ENCODE measurements at places on chromosomes 7 and 10.

GRCh38 chr7:148962823-148963582 is 65.3 kb downstream of the PDIA4 start:
- peak; percentile 76 for DNase-seq

- no peak for DNase-seq
Measured at GRCh38 chr10:99296605-99297004, 32.6 kb upstream of the CNNM1 start.

- DNase-seq: no peak
Measured at GRCh38 chr10:21080261-21080660, 183.2 kb upstream of the NEBL start.

- no peak for DNase-seq
Measured at GRCh38 chr7:70616821-70617220, 515.1 kb upstream of the GALNT17 start.

GRCh38 chr7:107463139-107464078 is 6.4 kb upstream of the GPR22 start:
- DNase-seq: peak; percentile 22

DNA sequence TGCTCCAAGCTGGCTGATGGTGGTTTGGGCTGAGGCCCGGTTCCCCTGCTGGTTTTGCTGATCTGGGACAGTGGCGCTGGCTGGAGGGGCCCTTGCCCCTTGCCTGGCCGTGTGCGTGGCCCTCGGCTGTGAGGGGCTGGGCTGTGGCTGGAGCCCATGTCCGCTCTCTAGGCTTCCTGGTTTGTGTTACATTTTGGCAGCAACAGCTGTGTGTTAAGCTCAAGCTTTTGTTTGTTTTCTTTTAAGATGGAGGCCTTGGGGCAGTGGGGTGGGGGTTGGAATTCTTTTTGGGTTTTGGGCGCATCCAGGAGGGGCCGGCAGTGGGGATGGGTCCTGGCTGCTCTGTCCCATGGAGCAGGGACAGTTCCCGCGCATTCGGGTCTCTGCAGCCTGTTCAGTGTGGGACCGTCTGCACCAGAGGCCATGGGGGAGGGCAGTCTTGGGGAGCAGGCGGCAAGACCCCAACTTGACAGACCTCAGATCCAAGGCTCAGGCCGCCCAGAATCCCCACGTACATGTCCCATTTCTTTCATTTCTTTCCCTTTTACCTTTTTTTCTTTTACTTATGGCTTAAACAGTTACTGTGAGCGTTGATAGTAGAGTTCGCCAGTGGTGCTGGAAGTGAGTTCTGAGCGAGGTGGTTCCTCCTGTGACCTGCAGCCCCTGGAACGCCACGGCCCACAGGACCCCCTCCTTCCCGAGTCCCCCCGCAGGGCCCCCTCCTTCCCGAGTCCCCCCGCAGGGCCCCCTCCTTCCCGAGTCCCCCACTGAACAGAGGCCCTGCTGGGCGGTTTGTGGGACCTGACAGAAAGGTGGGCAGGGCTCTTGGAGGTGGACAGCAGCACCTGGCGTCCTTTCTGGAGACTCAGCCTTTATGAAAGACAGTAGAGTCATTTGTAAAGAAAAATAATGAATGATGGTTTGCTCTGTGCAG is 75.3 kb downstream of the INPP5A start:
- no peak for DNase-seq

GRCh38 chr10:72000073-72001032 is 36.2 kb downstream of the CHST3 start:
- no peak for DNase-seq

GRCh38 chr10:90417476-90418210 is 440.2 kb downstream of the HTR7 start:
- no peak for DNase-seq

- no peak for DNase-seq
Measured at GRCh38 chr10:122232769-122233168, 38.3 kb upstream of the BTBD16 start.

DNA sequence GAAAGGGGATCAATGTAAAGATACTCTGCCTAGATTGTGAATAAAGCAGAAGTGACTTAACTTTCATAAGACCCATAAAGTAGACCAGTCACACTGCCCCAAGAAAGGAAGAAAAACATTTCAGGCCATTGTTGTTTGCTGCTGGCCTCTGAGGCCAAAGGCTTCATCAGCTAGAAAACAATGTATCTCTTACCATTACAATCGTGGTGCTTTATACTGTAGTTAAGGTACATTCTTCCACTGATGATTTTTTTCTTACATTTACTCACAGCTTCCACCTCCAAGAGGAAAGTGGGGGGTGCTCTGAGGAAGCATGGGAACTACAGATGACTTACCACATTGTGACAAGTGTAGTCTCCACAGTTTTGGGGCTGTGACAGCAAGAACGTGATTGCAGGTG is 68.6 kb downstream of the NRG3 start:
- no peak for DNase-seq

DNA sequence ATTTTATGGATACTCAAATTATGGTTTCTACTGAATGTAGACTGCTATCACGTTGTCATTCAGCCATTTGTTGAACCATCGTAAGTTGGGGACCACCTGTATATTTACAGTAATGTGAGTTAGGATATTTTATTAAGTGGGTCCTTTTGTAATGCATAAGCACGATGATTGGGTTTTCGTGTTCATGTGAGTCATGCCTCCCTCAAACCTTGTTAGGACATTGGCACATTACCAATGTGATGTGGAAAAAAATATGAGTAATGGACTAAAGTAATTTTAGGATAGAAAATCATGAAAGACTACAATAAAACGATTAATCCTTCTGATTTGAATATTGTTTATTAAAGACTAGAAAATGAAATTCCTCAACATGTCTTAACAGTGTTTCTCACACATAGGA is 8.7 kb downstream of the SMC3 start:
- DNase-seq: no peak

DNA sequence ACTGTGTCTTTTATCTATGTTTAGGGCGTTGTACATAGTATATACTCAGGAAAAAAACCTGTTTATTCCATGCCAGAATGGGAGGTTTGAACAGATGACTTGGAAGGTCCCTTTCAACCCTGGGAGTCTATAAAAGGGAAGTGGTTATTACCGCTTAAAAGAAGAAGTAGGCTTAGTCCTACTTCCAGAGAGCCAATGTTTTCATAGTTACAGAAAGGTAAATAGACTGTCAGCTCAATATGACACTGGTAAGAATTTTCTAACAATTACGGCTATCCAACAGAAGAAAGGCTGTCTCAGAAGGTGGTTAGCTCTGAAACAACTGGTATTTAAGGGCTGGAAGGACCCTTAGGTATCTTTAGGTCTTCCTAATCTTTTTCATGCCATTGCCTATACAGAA is 1.1 kb upstream of the TFAM start:
- no peak for DNase-seq

- DNase-seq: no peak
Measured at GRCh38 chr7:29285861-29286260, 91.3 kb downstream of the CHN2 start.

DNA sequence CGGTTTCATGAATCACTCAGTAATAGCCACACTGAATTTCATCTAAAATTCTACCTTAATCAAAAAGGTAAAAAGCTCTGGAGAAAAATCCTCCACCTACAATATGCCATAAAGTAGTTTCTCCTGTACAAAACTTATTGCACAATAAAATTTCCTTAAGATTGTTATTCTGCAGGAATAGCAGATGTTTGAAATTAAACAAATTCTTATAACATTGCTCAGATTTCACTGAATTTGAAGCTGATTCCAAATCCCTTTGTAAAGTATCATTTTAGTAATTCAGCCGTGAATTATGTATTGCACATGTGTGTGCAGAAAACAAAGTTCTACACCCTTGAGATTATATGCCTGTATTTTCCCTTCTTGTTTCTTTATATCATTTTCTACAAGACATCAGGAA is 123.8 kb downstream of the AMPH start:
- no peak for DNase-seq

DNA sequence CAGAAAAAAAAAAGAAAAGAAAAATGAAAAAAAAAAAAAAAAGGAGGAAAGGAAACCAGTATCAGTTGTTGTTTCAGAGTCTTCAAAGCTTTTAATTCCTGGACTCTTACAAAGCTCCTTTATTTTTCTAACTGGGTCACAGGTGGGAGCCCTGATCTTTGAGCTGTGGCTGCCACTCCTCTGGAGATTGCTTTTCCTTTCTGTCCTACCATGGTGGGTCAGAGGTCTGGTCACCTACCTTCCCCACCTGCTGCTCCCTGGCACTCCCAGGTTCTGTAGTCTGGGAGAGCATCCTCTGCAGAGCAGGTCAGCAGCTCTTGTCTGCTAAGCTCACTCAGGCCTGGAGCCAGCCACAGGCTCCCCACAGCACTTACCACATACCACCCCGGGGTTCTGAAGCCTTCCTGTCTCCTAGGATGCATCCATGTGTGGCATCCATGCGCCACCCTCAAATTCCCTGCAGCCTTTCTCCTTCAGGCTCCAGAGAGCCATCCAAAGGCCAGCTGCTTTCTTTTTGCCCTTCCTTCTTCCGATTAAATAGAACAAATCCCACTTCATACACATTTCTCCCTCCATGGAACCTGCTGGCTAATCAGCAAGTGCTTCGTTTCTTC is 73.2 kb upstream of the TPK1 start:
- no peak for DNase-seq

- no peak for DNase-seq
Measured at GRCh38 chr10:93816123-93816747, 58.5 kb downstream of the LGI1 start.

- no peak for DNase-seq
Measured at GRCh38 chr7:33152087-33152486, 22.7 kb downstream of the BBS9 start.

DNA sequence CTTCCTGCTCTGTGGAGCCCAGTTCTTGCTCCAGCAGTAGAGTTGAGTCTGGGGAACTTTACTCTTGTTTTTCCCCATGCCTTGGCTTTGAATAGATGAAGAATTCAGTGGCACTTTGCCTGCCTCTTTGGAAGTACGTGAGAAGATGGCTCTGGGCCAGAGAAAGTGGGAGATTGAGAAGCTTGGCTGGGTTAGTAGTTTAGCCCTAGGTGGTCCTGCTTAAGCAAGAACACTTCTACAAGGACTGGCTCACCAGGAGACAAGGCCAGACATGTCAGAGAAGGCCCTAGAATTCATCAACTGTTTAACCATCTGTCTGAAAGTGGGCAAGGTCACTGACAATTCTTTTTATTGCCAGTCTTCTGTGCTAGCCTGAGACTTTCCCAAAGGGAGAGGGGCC is 410.3 kb downstream of the TYW1 start:
- no peak for DNase-seq

DNA sequence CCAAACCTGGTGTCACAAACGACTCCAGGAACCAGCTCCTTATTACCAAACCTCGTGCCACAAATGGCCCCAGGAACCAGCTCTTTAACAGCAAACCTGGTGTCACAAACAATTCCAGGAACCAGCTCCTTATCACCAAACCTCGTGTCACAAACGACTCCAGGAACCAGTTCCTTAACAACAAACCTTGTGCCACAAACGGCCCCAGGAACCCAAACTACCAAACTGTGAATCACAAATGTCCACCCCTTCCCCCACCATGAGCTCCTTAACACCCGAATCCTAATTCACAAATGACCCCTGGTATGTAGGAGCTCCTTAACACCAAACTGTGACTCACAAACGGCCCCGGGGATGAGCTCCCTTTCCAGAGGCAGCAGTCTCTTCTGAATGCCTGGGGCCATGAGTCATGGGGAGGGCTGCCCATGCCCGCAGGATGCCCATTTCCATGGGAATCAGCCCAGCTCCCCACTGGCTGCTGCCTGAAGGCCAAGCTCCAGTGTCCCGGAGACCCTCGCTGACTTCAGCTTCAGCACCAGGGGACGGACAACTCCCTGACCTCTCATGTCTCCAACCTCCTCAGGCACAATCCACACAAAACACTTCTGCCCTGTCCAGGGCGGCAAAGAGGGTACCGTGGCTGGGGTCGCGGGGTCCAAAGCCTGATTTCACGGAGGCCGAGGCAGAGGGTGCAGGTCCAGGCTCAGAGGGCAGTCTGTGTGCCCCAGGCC is 213.1 kb downstream of the ELFN1 start:
- DNase-seq: no peak

Measured in CD8-positive, alpha-beta memory T cell (primary cell).